Naive thymus-derived CD4-positive, alpha-beta T cell (primary cell): ENCODE measurements at places on chromosomes 4 and X.

DNA sequence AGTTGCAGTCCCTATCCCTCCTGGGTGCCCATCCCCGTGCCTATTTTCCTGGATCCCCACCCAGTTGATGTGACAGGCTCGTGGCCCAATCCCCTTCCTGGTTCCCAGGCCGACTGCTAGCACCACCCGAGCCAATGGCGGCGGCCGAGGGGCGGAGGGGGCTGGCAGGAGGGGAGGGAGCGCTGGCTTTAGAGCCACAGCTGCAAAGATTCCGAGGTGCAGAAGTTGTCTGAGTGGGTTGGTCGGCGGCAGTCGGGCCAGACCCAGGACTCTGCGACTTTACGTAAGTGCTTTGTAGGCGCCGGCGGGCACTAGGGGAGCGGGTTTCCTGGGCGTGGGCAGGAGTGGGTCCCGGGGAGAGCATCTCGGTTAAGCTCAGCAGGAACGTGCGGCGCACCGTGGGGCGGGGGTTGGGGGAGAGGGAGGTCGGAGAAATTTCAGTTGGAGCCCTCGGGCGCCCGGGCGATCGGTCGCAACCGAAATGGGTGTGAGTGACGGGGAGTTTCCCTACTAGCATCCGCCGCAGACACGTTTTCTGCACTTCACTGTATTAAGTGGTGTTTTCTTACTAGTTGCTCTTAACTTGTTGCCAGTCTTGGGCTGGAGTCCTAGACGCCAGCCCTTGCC lies at the start of gene PLS3:
TSS of gene PLS3 (plus strand) at position 197 of the 627 bp plus-strand sequence. CDS start 49,077 bp downstream, outside the sequence.
- no peak for DNase-seq

- no peak for DNase-seq
Observed at GRCh38 chr4:132344924-132345828, 803.9 kb upstream of the PCDH10 start.

GRCh38 chr4:123110685-123111084 lies 188.3 kb upstream of the NUDT6 start:
- DNase-seq: no peak

DNA sequence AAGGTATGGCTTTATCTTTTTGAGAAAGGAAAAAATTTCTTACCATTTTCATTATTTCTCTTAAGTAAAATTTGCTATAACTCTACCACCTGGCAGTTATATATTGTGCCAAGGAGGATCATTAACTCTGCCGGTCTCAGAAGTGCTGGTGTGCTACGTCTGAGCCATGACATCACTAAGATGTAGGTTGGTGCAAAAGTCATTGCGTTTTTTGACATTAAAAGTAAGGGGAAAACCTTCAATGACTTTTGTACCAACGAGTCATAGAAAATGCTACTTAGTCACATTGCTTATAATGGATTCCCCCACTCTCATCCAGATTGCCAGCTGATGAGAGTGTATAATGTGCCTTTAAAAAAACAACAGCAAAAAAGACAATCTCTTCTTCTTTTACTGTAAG lies 569.1 kb upstream of the GALNT7 start:
- no peak for DNase-seq

DNA sequence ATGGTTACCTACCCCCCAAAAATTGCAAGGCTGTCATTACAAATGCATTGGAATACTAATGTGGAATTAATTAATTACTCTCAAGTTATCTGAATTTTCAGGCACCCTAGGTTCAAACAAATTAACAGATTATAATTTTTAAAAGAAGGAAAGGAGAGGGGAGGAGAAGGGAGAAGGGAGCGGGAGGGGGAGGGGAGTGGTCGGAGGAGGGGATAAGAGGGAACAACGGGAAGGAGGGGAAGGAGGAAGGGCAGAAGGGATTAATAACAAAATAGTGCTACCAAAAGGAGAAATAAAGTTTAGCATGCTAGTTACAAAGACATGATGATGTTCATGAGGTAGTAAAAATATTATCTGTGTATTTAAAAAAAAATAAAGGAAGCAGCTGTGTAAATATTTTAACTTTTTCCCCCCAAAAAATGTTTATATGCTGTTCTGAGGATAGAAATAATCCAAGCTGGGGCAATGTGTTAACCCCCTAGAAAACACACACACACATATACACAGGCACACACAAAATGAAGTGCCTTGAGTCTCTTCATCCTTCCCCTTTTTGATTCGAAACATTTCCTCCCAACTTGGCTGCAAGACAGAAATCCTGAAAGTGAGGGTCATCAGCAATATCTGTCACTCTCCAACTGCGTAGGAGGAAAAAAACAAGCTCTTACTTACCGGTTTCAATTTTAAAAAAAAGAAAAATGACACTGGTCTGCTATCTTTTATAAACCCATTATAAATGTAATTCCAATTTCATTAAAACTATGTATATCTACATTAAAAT lies 58.8 kb downstream of the PPP3CA start:
- no peak for DNase-seq

- no peak for DNase-seq
Observed at GRCh38 chr4:113368056-113368455, 318.6 kb downstream of the ANK2 start.

- DNase-seq: no peak
Observed at GRCh38 chr4:151418385-151418784, 9.4 kb downstream of the FHIP1A start.

- peak; percentile 55 for DNase-seq
Observed at GRCh38 chrX:130170752-130171445, 863 bp upstream of the RAB33A start.

DNA sequence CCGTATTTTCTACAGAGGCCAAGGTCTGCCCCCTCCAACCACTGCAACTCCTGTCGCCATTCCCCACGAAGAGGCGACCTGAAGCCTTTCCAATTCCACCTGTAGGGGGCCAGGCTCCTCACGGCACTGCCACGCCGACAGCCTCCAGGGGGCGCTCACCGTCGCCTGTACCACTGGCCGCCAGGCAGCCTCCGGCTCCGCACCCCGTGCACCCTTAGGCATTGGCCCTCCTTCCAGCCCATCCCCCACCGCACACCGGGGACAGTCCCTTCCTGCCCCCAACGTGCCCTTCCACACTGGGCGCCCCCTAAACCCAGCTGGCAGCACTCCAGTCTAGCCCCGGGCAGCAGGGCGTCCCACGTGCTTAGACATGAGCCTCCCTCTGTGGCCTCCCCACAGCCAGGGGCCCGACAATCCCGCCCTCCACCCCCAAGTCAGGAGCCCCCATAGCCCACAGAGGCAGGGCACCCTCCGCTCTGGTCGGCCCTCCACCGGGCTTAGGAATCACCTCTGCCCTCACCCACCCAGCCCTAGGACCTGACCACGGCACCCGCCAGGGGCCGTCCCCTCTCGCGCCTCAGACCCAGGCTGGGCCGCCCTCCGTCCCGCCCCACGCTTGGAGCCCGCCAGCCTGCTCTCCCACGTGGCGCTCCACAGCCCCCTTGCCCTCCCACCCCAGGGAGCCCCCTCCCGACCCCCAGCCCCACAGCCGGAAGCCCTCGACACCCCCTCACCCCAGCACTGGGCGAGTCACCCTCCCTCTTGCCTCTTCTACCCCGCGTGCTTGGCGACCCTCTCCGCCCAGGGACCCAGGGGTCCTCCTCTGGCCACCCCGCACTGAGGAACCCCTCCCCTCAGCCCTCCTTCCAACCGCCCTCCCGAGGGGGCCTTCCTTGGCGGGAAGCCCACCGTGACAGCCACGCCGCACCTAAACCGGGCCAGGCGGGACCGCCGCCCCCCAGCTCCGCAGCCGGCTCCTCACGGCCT lies 711 bp downstream of the PNMA6E start:
- peak; percentile 8 for DNase-seq

DNA sequence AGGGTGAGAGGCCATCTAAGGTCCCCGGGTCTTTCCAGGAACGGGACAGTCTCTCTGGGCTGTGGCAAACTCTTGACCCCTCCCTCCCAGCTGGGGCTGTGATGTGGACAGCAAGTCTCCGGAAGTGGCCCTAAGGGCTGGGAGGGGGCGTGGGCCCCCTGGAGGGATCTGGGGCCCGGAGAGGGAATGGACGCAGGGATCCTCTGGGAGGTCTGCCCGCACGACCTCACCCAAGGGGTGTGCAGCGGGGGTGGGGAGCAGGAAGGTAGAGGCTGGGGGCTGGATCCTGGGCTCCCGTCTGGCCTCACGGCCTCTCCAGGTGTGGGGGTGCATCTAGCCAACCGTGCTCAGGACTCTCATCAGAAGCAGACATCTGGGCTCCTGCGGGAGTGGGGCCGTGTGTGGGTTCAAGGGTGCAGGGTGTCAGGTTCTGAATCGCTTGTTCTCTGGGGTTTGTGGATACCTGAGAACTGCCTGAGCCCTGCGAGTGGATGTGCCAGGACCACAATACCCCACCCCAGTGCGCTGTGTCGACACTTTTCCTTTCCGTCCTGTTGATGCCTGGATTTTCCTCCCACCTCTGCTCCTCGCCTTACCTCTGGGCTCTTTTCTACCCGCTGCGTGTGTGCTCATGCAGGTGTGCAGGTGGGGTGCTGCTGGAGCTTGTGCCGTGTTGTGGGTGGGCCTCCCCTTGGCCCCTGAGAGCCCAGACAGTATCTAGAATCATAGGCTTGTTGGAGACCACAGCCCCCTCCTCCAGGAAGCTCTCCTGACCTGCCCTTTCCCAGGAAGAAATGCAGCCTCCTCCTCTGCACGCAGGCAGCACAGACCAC lies 915 bp downstream of the CPZ start:
- DNase-seq: no peak

DNA sequence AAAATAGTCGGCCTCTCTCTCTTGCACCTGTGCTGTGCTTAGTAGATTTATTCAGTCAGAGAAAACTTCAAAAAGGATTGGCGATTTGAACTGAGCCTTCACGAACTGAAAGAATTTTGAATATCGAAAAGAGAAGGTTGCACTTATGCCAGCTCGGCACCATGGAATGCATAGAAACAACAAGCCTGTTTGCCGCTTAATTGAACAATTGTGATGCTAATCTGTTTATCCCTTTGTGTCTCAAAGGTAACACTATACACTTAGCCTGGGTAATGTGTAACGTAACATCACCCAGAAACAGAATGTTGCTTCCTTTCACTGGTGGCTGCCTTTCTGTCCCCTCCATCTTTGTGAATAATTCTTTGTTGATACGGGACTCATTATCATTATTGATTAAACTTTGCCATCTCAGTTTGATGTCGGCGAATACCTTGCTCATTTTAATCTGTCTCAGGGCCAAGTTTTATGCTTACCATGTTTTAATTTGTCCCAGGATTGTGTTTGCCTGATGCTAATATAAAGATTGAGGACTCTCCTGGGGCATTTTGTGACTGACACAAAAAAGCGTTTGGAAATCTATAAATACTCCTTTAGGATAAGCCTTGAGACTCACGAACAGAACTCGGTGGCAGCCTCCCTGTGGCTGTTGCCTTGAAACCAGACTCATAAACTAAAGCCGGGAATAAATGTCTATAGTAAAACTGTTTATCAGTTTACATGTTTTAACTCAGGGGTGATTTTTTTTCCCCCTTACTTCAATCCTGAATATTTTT lies 400.5 kb downstream of the RAPGEF2 start:
- DNase-seq: no peak

GRCh38 chr4:39048311-39048710 lies 13.7 kb upstream of the KLHL5 start:
- peak; percentile 22 for DNase-seq

DNA sequence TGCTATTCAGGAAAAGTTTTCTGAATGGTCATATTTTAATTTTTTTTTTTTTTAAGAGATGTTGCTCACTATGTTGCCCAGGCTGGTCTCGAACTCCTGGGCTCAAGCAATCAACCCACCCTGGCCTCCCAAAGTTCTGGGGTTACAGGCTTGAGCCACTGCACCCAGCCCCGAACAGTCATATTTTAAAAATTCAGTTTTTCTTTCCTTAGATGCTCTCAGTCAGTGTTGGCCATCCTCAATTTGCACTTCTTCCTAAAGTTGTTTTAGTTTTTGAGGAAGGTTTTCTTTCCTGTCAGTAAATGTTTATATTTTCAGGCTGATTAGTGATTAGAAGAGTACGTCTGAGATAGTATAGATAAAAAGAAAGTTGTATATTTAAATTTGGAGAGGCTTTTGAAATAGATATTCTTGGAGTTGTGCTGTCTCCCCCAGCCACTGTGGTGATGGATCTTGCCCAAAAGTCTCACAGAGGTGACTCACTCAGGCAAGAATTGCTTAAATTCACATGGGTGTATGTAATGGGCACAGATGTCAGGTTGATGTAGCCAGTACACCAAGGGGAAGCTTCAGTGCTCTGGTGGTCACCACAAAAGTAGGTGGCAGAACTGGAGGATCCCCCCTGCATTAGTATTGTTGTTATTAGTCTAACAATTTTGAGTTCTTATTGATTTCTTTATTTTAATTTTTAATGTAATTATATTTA lies 72.2 kb upstream of the ELOVL6 start:
- DNase-seq: no peak

DNA sequence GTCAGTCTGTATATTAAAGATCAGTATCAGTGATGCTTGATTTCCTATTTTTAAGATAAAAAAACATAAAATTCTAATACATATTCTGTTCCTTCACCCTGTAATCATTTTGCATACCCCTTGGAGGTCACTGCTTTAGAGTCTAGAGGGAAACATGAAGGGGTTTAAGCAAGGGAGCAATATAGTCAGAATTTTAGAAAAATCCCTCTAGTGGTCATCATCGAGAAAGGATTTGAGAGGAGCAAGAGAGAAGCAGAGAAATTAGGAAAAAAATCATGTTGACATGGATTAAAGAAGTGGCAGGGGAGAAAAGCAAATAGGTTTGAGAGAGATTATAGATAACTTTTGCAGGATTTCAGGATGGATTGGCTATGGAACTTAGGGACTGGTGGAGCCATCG lies 11.1 kb downstream of the APEX2 start:
- DNase-seq: peak; percentile 15

DNA sequence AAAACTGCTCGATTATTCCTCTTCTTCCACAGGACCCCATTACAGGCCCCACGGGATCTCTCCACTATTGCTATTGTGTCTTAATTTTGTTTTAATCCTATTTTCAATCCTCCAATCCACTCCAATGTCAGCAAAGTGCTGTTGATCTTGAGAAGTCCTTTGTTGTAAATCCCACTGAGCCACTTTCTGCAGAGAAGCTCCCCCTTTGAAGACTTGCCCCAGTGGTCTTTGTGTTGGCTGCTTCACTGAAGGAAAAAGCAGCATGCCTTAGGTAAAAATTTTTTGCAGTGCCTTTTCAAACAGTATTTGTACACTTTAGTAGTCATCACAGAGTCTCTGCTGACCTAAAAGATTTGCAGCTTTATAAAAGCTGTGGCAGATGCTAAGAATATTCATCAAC lies 252.0 kb upstream of the SLC7A11 start:
- no peak for DNase-seq

DNA sequence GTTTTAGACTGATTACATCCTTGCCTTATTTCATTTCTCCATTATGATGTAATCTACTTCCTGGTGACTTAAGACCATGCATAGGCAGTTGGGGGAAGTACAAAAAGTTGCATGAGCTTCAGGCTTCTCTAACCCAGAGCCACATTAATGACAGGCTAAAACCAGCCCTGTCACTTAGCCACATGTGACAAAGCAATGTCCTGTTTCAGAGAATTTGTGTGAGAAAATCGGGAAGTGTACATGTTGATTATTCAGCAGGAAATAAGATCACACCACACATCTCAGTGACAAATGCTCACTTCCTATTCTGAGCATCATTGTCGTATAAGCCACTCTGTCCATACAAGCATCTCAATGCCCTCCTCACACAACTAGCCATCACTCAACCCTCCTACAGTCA lies 98.5 kb upstream of the MAGEB16 start:
- DNase-seq: no peak

- no peak for DNase-seq
Observed at GRCh38 chrX:7027071-7027470, 120.4 kb upstream of the STS start.

GRCh38 chr4:149823769-149824221 lies 8.2 kb upstream of the IQCM start:
- DNase-seq: no peak
